Activated T-cell treated with anti-CD3 and anti-CD28 coated beads for 1 hour (primary cell): ENCODE measurements at places on chromosomes 11 and 22.
A peak's percentile ranks its signal among the peaks of the same experiment; 100 is the strongest.

- no peak for DNase-seq
These were observed 209.2 kb upstream of the NARS2 start for GRCh38 chr11:78783846-78784245.

GRCh38 chr11:118046964-118047700, 29.7 kb upstream of the TMPRSS4 start:
- no peak for DNase-seq

DNA sequence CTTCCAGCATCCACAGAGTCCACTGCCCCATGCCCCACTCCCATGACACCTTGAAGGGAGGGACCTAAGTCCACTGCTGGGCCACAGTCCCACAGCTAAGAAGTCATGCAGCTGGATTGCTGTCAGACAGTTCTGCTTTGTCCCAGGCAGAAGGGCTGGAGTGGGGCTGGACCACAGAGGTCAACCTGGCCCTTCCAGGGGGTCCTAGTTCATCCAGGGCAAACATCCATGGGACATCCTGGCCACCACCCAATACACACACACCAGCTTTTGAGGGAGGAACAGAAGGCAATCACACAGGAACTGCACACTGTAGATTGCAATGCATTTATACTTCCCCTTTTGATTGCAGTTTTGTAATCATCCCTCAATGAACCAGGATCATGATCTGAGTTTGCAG, 11.3 kb upstream of the APOL4 start:
- DNase-seq, result no peak

- no peak for DNase-seq
These were observed 42.9 kb downstream of the QSER1 start for GRCh38 chr11:32935462-32936029.

DNA sequence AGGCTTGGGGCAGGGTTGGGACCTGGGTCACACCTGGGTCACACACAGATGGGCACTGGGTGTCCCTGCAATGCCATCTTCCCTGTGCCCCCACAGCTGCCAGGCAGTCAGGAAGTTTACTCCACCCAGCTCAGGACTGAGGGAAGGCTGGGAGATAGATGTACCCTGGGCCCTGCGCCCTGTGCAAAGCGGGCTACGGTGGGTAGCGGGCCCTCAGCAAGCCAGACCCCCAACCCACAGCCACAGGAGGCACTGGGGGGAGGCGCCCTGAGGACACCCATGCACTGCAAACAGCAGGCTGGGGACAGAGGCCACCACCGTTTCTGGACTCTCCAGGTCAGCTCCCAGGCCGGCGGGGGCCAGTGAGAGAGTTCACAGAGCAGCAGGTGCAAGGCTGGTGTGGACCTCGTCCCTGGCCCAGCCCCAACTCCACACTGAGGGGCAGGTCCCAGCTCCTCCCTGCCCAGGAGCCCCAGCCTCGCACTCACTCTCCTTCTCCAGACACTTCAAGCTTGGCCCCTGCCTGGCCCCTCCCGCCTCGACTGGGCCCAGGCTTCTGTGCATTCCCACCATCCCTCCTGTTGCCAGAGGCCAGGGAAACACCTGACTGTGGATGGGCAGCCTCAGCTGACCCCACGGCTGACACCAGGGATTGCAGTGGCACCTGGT, 4.9 kb downstream of the DUSP8 start:
- no peak for DNase-seq

GRCh38 chr22:32219026-32219425, 14.2 kb upstream of the RFPL2 start:
- DNase-seq, result no peak

- no peak for DNase-seq
These were observed 199.2 kb downstream of the MN1 start for GRCh38 chr22:27602390-27602789.

- DNase-seq, result no peak
These were observed 52.8 kb downstream of the WNT11 start for GRCh38 chr11:76153571-76153923.

DNA sequence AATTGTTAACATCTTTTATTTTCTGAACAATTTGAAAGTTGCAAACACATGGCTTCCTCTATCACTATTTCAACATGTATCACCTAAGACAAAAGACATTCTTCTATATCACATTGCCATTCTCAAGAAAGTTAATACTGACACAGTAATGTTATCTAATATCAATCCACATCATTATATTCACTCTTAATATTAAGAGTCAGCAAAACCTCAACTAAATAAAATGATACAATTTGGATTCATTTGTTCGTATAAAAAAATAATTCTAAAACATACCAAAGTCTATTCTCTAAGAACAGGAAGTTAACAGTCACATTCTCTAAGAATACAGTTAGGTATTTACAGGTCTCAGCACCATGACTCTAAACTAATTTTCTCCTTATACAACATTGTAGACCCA, 52.0 kb downstream of the ABTB2 start:
- DNase-seq, result no peak

DNA sequence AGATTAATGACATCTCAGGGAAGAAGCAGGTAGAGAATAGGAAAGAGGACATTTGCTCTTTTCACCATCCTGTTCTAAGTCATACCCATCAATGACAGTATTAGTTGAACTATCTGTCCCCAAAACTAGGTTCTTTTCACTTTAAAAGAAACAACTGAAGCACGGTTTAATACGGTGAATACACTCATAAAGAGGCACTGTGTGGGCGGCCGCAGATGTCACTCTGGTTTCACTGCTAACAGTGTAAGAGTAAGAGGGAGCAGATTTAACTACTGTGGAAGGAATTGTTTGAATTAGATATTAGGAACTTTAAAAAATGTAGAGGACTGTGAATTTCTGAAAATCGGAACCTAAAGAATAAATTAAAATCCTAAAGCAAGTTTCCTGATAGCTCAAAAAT, 49.5 kb downstream of the VSIG10L2 start:
- DNase-seq, result no peak

GRCh38 chr11:114889594-114890011, 211.3 kb downstream of the NXPE2 start:
- DNase-seq, result no peak

DNA sequence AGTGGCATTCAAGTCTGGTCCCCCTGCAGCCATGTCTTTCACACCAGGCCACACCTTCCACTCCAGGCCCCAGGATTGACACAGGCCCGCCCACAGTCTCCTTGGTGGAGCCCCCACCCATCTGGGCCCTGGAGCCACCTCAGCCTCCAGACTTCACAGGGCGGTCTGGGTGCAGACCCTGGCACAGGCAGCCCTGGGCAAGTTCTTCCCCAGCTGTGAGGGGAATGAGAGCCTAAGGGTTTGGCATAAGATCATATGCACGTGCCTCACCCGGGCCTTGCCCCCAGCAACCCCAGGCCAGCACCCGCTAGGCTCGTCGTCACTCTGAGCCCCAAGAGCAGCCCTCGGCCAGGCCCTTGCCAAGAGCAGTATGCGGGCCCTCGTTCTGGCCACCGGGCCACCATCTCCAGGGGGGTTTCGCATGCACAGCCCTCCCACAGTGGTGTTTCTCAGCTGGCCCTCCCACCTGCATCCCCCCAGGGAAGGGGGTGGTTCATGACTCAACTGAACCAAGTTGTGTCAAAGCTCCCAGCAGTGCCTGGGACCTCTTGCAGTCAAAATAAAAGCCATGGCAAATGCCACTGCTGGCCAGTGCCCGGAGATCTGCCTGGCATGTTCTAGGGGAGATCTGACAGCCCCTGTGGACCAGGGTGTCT, 70.4 kb upstream of the KCNQ1OT1 start:
- DNase-seq, result no peak

DNA sequence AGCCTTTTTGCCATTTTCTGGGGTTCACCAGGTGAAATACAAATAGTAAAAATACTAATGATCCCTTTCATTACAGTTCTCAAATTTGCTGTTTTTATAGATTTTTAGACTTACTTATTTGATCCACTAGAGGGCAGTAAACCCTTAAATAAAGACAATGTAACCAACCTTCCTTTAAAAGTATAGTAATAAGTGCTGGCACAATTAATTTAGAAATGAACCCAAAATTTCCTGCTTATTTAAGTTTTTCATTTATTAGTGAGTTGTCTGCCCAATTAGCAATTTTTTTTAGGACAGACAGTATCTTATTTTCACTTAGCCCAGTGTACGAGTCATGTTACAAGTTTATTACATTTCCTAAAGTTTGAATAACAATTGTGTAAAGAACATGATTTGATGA, 4.7 kb downstream of the DDIAS start:
- no peak for DNase-seq

GRCh38 chr11:112878033-112878601, 83.1 kb upstream of the NCAM1 start:
- DNase-seq, result no peak

DNA sequence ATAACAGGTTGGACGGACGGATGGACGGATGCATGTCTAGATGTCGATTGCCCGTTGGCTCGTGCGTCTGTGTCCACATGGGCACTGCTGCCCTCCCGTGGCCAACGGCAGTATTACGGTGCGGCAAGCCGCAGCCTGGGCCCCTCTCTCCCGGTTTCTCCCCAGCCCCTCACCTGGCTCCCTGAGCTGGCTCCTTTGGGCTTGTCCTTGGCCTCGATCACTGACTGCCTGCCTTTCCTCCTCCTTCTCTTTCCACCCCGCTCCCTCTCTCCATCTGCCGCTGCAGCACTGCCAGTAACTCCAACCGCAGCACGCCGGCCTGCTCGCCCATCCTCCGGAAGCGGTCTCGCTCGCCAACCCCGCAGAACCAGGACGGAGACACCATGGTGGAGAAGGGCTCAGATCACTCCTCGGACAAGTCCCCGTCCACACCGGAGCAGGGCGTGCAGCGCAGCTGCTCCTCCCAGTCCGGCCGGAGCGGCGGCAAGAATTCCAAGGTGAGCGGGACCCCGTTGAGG, 77.3 kb downstream of the SCN3B start:
- DNase-seq, result peak; percentile 55

DNA sequence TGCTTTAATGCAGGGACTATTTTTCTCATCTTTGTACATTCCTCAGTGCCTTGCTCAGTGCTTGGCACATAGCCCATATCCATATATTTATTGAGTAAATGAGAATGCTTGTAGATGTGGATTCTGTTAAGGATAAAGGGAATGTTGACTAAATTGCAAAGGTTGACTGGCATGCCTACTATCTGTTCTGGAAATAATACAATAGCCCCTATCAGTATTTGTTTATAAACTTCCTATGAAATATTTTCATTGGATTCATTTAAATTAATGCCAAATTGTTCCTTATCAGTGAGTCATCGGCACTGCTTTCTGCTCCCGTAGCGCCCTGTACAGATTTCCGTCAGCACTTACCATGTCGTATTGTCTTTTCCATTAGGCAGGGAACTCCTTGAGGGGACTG, 8.0 kb downstream of the RNF121 start:
- no peak for DNase-seq

DNA sequence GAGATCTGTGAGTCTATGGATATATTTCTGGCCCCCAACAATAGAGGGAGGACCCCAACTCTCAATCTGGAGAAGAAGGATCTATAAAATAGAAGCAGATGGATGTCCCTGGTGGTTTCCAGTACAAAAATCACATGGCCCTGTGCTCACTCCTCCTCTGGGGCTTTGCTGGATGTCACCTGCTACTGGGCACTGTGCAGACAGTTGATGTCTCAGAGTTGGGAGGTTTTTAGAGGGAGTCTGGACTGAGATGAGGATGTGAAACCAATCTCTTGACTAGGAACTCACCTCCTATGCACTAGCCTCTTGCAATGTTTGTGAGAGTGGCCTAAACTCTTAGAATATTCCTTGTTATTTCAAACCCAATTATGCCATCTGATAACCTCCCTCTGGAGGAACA, 107.2 kb downstream of the SCN3B start:
- no peak for DNase-seq

GRCh38 chr22:48714231-48714630, 1113.4 kb downstream of the BRD1 start:
- no peak for DNase-seq

- DNase-seq, result no peak
These were observed 4.0 kb downstream of the OR52K2 start for GRCh38 chr11:4453118-4453517.

GRCh38 chr11:96361778-96362177, 18.8 kb upstream of the MAML2 start:
- DNase-seq, result no peak

GRCh38 chr22:46845296-46846149, 83.1 kb downstream of the TBC1D22A start:
- no peak for DNase-seq

DNA sequence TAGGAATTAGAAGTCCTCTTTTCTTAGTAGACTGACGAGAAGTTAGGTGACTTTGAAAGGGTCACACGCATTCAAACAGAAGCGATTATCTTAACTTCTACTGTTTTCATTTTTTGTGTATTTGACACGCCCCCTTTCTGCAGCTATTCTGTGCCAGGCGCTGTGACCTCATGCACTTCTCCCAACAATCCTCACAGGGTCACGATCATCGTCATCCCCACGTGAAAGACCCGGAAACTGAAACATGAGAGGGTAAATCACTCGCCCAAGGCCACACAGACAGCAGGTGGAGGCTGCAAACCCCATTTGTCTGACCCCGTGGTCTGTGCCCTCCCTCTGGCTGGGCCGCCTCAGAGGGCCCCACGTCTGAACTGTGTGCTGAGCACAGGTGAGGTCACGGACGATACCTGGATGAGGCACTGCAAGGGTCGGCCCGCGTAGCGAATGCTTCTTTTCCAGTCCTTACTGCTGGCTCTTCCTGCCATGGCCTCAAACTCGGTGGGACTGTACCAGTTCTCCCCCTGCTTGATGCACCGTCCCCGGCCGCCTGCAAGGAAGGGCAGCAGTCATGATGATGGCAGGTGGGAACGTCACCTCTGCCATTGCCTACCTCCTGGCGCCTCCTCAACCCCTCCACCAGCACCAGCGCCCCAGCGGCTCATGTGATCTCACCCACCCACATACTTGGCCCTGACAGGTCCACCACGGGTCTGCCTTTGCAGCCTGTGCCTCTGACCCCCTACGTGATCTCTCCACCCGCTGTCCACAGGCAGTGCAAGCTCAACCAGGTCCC, 8.4 kb downstream of the DEAF1 start:
- no peak for DNase-seq

- DNase-seq, result peak; percentile 37
These were observed 375 bp downstream of the SLC25A1 start for GRCh38 chr22:19178065-19178656.

DNA sequence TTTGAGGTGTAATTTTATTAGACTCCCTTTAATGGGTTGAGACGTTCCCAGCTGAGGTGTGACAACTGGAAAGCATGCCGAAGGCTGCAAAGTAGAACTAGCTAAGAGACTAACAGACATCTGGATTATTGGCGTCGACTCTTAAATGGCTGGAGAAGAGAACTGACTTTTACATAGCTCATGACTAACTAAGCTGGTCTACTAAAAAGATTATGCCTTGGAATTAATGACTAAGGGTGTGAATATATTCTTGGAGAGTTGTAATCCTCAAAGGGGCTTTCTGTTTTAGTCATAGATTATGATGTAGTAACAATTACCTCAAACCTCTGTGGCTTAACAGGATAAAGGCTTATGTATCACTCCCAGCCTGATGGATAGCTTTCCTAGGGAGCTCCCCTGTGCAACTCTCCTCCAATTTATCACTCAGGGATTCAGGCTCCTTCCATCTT, 39.5 kb upstream of the SLC5A12 start:
- DNase-seq, result no peak

GRCh38 chr11:36394056-36394455, 98.0 kb downstream of the PRR5L start:
- DNase-seq, result no peak
